ENCODE measurements at places on chromosomes 4 and X.

DNA sequence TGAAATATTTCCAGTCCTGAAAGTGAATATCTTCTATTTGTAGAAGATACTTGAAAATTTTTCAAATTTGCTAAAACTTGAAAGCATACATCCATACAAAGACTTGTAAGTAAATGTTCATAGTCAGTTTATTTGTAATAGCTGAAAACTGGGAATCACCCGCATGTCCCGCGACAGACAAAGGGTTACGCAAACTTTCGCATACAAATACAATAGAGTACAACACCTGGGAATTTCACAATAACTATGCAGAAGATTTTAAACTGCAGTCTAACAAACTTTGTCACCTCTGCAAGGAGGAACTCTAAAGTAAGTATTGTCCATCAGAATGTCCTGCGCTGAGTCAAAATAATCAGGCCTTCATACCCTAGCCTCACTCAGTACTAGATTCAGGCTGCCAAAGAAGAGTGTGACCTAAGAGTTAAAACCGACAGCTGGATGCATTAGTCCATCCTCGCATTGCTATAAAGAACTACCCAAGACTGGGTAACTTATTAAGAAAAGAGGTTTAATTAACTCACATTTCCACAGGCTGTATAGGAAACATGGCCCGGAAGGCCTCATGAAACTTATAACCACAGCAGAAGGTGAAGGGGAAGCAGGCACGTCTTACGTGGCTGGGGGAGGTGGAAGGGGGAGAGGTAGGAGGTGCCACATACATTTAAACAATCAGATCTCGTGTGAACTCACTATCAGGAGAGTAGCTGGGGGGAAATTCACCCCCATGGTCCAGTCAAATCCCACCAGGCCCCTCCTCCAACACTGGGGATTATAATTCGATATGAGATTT, 60.4 kb downstream of the MMRN1 start:
- DNase-seq = no peak

DNA sequence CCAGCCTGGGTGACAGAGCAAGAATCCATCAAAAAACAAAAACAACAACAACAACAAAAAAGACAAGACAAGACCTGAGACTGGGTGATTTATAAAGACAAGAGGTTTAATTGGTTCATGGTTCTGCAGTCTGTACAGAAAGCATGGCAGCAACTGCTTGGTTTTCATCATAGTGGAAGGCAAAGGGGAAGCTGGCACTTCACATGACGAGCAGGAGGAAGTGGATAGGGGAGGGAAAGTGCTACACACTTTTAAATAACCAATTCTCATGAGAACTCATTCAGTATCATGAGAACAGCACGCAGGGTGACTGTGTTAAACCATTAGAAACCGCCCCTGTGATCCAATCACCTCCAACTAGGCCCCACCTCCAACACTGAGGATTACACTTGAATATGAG, 28.4 kb upstream of the SLC10A7 start:
- no peak for DNase-seq

- DNase-seq = no peak
Observed at GRCh38 chr4:88937081-88937480, 119.9 kb downstream of the FAM13A start.

DNA sequence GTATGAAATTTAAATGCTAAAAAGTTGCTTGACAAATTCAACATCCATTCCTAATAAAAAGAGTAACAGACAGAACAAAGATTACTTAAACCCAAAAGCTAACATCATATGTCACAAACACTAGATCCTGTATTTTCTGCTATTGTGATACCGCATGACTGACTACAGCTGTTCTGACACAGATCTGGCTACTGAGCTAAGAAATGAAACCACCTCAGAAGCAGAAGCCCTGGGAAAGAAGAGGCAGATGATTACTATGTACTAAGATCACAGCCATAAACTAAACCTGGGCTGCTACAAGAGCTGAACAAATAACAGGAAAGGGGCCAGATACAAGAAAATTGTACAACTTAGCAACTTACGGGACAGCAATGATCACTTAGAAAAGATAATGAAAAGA, 9.4 kb downstream of the LETM1 start:
- DNase-seq = no peak

GRCh38 chrX:105098201-105098600, 122.3 kb downstream of the TEX13A start:
- DNase-seq = no peak

GRCh38 chr4:123930996-123931395, 534.4 kb downstream of the SPRY1 start:
- DNase-seq = no peak

DNA sequence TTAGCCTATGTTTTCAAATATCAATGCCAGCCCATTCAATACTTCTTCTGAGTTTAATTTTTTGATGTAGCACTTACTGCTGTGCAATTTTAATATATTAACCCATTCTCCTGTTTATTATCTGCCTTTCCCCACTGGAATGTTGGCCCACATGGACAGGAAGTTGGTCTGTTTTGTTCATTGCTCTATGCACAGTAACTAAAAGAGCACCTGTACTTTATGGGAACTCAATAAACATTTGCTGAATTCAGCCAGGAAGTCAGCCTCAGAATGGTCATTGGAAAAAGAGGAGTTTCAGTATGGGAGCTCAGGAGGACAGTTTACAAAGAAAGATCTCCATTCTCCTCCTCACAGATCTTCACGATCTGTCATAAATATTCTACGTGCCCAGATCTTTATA, 510.5 kb upstream of the AGA start:
- no peak for DNase-seq

- DNase-seq = no peak
Observed at GRCh38 chr4:87057835-87058355, 123.1 kb downstream of the AFF1 start.

GRCh38 chr4:182680234-182680653, 236.9 kb downstream of the DCTD start:
- DNase-seq = no peak

GRCh38 chr4:8493484-8493883, 52.9 kb downstream of the TRMT44 start:
- no peak for DNase-seq

- DNase-seq = no peak
Observed at GRCh38 chrX:13110433-13111324, 66.3 kb upstream of the FAM9C start.

DNA sequence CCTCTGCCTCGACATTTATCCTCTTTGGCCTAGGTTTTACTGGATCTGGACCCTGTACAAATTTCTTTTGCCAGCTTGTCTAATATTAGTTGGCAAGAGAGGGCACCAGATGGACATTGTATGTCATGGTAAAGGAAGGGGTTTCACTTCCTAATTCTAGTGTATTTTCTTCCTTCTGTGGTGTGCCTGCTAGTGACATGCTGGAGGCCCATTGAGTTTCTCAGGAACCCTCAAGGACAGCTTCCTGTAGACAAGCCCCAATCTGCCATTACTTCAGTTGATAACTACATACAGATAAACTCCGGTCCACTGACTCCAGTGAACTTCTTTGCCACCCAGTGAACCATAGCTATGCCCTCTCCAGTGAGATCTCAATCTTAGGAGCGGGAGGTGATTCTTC, 116.9 kb downstream of the STPG2 start:
- DNase-seq = no peak

GRCh38 chr4:166839615-166840251, 394.6 kb downstream of the SPOCK3 start:
- DNase-seq = no peak

DNA sequence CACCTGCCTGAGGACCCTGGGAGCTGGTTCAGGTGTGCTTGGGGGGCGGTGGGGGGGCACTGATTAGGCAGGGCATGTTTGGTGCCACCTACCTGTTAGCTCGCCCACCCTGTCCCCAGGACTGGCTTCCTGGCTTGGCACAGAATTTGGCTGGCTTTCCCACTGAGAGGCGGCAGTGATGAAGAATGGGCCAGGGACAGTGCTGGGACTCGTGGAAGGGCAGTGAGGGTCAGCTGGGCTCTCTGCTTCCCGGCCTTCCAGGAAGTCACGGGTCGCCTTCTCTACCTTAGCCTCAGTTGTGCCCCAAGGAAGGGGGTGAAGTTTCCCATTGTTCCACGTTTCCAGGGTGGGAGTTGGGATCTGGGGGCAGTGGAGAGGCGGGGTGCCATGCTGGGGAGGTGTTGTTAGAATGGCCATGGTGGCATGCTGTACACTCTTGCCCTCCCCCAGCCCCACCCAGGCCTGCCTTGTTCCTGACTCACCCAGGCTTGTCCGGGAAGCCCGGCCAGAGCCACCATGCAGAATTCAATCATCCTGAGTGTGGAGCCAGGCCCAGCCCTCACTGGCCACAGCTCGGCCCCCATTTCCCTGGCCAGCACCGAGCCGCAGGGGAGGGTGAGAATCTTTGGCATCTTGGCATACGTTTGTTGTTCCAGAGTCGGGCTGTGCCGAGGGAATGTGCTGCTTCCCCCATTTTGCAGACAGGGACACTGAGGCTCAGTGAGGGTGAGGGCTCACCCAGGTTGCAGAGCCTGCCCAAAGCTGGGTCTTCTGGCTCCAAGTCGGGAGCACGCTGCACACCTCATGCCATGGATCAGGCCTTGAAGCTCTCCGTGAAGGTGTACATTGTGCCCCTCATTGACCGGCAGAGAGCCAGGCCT, 21.9 kb upstream of the GPR78 start:
- DNase-seq = no peak

DNA sequence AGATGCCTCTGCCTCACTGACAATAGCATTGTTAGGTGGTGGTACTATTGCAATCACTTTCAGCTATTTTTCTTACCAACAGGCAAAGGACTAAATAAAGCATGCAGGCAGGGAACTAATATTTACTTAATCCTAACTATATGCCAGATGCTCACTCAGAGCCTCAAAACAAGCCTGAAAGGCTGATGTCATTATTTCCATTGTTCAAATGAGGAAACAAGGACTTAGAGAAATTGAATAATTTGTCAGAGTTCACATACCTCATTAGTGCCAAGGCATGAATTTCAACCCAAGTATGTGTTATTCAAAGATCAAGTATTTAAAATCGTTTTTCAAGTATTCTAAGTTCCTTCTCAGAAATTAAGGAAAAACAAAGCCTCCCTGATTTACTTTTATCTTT, 374.9 kb upstream of the TECRL start:
- no peak for DNase-seq

- DNase-seq = no peak
Observed at GRCh38 chr4:47913861-47914219, 543 bp downstream of the NFXL1 start.

- DNase-seq = no peak
Observed at GRCh38 chr4:52367282-52367830, 291.7 kb downstream of the USP46 start.

- DNase-seq = no peak
Observed at GRCh38 chr4:152044331-152045036, 283.7 kb upstream of the GATB start.

GRCh38 chr4:73606465-73606974, 13.7 kb downstream of the RASSF6 start:
- no peak for DNase-seq

- DNase-seq = no peak
Observed at GRCh38 chrX:8861908-8862307, 60.7 kb upstream of the FAM9A start.

- DNase-seq = no peak
Observed at GRCh38 chr4:101977076-101977475, 186.5 kb downstream of the BANK1 start.

DNA sequence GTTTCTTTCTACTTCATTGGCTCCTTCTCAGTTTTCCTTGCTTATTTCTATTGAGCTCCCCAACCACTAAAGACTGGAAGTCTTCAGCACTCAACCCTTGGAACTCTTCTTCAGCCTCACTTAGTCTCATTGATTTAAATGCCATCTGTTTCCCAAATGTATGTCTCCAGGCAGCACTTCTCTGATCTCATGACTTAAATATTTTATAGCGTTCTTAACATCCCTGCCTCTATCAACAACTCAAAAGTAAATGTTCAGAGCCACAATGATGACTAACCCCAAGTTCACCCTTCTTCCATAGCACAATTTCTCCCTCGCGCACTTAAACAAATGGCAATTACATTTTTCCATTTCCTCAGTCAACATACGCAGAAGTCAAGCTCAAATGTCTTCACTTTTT, 1393.3 kb downstream of the ARAP2 start:
- DNase-seq = no peak

DNA sequence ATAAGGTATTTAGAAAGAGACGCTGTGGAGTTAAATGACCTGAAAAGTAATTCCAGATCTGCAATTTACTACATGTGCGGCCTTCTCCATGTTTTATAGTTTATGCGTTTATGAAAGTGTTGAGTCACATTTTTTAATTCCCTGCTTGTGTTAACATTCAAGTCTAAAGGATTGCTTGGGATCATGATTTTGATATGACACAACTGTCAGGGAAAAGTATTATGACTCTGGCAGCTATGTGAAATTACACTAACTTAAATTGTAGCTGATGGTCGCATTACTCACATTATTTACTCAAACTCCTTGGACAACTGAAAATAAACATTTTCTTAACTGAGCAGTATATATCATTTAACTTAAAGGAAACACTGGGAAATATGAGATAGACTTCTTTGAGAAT, 14.3 kb upstream of the GABRB1 start:
- no peak for DNase-seq

GRCh38 chr4:148776941-148777340, 334.7 kb upstream of the NR3C2 start:
- DNase-seq = no peak

- no peak for DNase-seq
Observed at GRCh38 chrX:150157291-150157690, 205.8 kb upstream of the MAMLD1 start.

DNA sequence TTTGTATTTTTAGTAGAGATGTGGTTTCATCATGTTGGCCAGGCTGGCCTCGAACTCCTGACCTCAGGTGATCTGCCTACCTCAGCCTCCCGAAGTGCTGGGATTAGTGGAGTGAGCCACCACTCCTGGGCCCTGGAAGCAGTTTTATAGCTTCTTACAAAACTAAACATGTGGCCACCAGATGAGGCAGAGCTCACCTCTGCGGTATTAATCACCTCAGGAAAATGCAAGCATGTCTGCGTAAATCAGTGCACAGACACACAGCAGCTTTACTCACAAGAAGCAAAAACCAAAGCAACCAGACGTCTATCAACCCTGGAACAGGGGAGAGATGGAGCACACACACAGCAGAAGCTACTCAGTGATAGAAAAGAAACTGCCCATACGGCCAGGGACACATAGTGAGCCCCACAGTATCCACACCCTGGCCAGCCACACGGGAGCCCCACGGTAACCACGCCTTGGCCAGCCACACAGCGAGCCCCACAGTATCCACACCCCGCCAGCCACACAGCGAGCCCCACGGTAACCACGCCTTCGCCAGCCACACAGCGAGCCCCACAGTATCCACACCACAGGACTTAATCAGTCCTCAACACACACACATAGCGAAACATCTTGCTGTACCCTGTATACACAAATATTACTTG, 30.2 kb downstream of the PPP2R3B start:
- no peak for DNase-seq

DNA sequence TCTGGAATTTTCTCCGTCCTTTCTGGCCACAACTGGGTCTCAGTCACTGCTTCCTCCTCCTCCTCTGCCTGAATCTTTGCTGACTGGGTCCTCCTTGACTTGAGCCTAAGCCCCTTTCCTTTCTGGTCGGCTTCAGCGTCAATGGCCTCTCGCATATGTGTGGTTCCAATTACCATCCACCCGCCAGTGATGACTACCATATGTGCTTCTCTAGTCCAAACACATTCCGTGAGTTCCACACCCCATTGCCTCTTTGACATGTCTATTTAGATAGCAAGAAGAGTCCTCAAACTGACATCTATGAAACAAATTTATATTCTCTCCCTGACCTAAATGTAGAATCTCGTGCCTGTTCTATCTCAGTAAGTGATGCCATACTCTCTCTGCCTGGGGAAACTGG, 19.8 kb downstream of the MXRA5 start:
- DNase-seq = no peak
